ENCODE measurements at places on chromosomes 4 and X.

DNA sequence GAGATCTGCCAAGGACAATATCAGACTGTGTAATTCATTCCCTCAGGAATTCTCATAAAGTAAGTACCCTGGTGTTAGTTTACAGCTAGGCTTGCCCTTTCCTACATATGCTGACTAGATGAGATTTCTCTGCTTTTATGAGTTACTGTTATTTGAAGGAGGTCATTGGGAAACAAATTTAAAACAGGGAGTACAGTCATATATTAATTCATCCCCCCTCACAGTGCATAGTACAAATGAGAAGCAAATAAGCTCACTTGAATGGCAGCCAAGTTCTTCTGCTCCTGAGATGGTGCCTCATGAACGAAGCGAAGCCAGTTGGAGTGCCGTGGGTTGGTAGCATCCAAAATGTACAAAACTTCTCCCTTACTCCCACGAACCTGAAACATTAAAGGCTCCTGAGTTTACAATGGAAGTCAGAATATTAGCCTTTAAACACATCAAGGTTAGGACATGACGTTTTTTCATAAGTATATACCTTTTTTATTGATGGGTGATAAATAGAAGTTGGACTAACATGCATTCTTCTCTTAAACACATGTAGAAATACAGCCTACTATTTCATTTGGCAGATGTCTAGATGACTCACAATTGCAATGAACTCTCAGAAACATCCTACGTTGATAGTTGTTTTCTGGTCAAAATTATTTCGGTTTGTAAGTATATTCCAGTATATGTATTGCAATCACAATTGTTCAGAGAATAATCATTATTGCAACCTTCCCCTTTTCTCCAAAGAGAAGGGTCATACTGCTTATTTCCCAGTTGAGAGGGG, 69.2 kb downstream of the PRDM5 start:
- no peak overlapping the region for H3K27ac ChIP-seq
- no peak for DNase-seq
- H3K4me1 ChIP-seq: no peaks in the 10 kb centered on the region
- H3K27me3 ChIP-seq: no peaks in the 10 kb centered on the region
- no peak overlapping the region for H3K4me3 ChIP-seq

GRCh38 chrX:24369816-24370215, 9.4 kb downstream of the SUPT20HL1 start:
- H3K4me1 ChIP-seq: no peaks in the 10 kb centered on the region
- no peak overlapping the region for H3K27ac ChIP-seq
- no peak overlapping the region for H3K4me3 ChIP-seq
- H3K36me3 ChIP-seq: no peaks in the 10 kb centered on the region

- no peak overlapping the region for H3K4me3 ChIP-seq
- no peak overlapping the region for H3K27ac ChIP-seq
- no peaks in the 10 kb centered on the region for H3K36me3 ChIP-seq
Observed at GRCh38 chrX:118603981-118604380, 108.4 kb downstream of the DOCK11 start.

- no peaks in the 10 kb centered on the region for H3K27me3 ChIP-seq
- H3K4me1 ChIP-seq: peaks cover 17% of the 10 kb centered on the region
- H3K4me3 ChIP-seq: no peak overlapping the region
- H3K27ac ChIP-seq: no peak overlapping the region
- no peaks in the 10 kb centered on the region for H3K36me3 ChIP-seq
Observed at GRCh38 chr4:177737387-177737940, 295.2 kb upstream of the AGA start.

- H3K36me3 ChIP-seq: no peaks in the 10 kb centered on the region
- H3K4me1 ChIP-seq: peaks cover 18% of the 10 kb centered on the region
- no peak for DNase-seq
- peak overlapping the region; percentile 53 for H3K27ac ChIP-seq
- H3K27me3 ChIP-seq: no peaks in the 10 kb centered on the region
Observed at GRCh38 chr4:176794651-176795050, 1.9 kb upstream of the VEGFC start.

- H3K4me1 ChIP-seq: peaks cover 18% of the 10 kb centered on the region
- peak within 1 kb of the TSS; percentile 76 for H3K4me3 ChIP-seq
- no peak for DNase-seq
- peak within 1 kb of the TSS; percentile 36 for H3K27ac ChIP-seq
- no peaks in the 10 kb centered on the region for H3K36me3 ChIP-seq
Observed at GRCh38 chrX:119398974-119399771, at the start of gene SLC25A43. Gene SLC25A43, plus strand, starts transcription at chrX:119399336. Its CDS starts 68 bp downstream, at chrX:119399404.

DNA sequence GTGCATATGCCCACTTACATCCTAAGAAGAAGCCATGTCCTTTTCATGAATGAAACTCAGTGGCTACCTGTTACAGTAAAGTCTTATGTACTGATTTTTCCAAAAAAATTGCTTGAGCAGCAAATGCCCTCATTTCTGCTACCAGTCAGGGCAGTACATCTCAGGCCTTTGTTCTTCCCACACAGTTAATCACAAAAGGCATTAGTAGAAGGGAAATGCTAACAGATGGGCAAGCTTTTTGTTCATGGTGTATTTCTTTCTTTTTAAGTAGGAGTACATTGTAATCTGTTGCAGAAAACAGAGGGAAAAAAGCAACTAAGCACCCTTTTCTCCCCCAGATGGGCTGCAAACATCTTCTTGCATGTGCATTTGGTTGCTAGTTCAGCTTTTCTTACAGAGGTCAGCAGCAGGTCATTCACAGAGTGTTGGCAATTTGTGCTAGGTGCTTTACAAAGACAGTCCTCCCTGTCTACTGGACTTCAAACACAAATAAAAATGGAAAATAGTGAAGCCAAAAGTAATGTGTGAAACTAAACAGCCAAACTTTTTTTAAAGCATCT, 373.4 kb downstream of the PRDM5 start:
- no peak for DNase-seq
- H3K36me3 ChIP-seq: no peaks in the 10 kb centered on the region
- H3K27me3 ChIP-seq: no peaks in the 10 kb centered on the region
- no peak overlapping the region for H3K4me3 ChIP-seq
- no peak overlapping the region for H3K27ac ChIP-seq

- peaks cover 9% of the 10 kb centered on the region for H3K4me1 ChIP-seq
- H3K27me3 ChIP-seq: no peaks in the 10 kb centered on the region
- no peak overlapping the region for H3K27ac ChIP-seq
- no peak for DNase-seq
Observed at GRCh38 chr4:37732526-37733186, 46.5 kb upstream of the RELL1 start.

GRCh38 chr4:144572660-144573059, 73.3 kb upstream of the HHIP start:
- DNase-seq: no peak
- H3K27me3 ChIP-seq: no peaks in the 10 kb centered on the region
- H3K27ac ChIP-seq: no peak overlapping the region
- H3K4me1 ChIP-seq: no peaks in the 10 kb centered on the region
- no peak overlapping the region for H3K4me3 ChIP-seq

GRCh38 chr4:20378181-20378580, 126.5 kb downstream of the SLIT2 start:
- no peaks in the 10 kb centered on the region for H3K27me3 ChIP-seq
- H3K4me3 ChIP-seq: no peak overlapping the region
- no peaks in the 10 kb centered on the region for H3K4me1 ChIP-seq
- no peak for DNase-seq
- H3K27ac ChIP-seq: no peak overlapping the region

- H3K4me1 ChIP-seq: peaks cover 3% of the 10 kb centered on the region
- H3K4me3 ChIP-seq: no peak overlapping the region
- no peak overlapping the region for H3K27ac ChIP-seq
- H3K36me3 ChIP-seq: no peaks in the 10 kb centered on the region
Observed at GRCh38 chrX:152927858-152928760, 30.2 kb downstream of the ZNF185 start.

DNA sequence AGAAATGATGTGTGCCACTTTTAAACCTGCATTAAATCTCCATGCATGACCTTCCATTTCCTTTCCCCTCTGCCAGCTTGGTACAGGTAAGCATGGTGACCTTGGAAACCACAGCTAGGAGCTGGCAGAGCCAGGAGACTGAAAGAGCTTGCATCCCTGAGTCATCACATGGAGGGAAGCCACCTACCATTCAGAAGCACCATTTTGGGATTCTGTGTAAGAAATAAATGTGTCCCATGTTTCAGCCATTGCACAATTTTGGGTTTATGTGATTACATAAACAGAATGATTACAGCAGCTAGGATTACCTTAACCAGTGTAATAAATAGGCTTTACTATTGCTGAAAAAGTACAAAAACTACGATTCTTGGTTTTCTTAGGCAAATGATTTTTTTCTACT, 17.3 kb upstream of the CCDC149 start:
- H3K4me1 ChIP-seq: no peaks in the 10 kb centered on the region
- no peak overlapping the region for H3K4me3 ChIP-seq

GRCh38 chr4:64625438-64625837, 216.2 kb upstream of the TECRL start:
- no peak overlapping the region for H3K4me3 ChIP-seq
- H3K36me3 ChIP-seq: no peaks in the 10 kb centered on the region
- no peaks in the 10 kb centered on the region for H3K4me1 ChIP-seq
- H3K27me3 ChIP-seq: no peaks in the 10 kb centered on the region
- no peak for DNase-seq
- no peak overlapping the region for H3K27ac ChIP-seq

DNA sequence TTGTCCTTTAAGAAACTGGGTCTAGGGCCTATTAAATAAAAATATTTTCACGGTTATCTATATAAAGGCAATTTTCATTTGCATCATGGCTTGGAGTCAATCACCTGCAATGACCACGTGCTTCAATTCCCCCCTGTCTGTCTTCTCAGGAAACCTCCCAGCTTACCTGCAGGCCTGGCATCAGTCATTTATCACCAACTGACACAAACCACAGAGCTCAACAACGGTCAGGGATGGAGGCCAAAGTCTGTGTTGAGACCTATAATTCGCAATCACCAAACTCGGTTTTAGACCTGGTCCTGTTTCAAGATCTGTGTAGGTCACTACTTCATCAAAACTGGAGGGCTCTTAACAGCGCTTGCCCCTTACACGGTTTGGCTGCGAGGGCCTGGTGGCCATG, 1.9 kb downstream of the SLC9A7 start:
- H3K36me3 ChIP-seq: no peaks in the 10 kb centered on the region
- H3K27me3 ChIP-seq: no peaks in the 10 kb centered on the region
- H3K4me1 ChIP-seq: peaks cover 5% of the 10 kb centered on the region
- DNase-seq: no peak
- H3K27ac ChIP-seq: no peak overlapping the region
- no peak overlapping the region for H3K4me3 ChIP-seq

DNA sequence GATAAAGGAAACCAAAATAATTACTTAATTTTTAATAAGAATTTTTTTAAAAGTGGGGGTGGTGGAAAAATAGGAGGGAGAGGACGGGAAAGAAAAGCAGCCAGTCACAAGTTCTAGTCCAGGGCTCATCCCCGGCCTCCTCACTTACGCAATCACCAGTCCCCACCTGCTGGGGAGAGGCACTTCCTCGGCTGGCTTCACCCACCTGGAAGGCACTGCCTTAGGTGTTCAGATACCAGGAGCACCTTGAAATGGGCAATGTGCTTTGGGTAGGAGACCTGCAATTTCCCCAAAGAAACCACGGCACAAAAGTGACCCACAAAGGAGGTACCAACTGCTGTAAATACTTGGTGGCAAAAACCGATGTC, 23.8 kb downstream of the AFAP1 start:
- no peak for DNase-seq
- H3K27me3 ChIP-seq: no peaks in the 10 kb centered on the region
- H3K4me1 ChIP-seq: no peaks in the 10 kb centered on the region
- H3K27ac ChIP-seq: no peak overlapping the region
- no peak overlapping the region for H3K4me3 ChIP-seq

DNA sequence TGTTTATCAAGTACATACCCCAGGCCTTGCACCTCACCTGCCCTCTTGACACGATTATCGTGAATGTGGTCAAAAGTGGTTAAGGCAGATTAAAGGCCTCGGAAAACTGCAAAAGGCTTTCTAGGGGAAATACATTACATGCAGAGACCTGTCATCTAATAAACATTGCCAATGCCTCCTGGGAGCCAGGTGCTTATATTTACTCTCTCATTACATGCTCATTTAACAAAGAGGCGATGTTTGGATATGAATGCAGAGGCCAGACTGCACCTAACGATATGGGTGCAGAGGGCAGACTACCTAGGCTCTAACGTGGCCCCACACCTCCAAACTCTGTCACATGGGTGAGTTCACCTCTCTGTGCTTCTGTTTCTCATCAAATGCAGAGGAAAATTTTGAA, 14.5 kb downstream of the CRMP1 start:
- DNase-seq: no peak
- peaks cover 4% of the 10 kb centered on the region for H3K27me3 ChIP-seq
- H3K27ac ChIP-seq: no peak overlapping the region
- H3K4me1 ChIP-seq: no peaks in the 10 kb centered on the region
- H3K4me3 ChIP-seq: no peak overlapping the region

DNA sequence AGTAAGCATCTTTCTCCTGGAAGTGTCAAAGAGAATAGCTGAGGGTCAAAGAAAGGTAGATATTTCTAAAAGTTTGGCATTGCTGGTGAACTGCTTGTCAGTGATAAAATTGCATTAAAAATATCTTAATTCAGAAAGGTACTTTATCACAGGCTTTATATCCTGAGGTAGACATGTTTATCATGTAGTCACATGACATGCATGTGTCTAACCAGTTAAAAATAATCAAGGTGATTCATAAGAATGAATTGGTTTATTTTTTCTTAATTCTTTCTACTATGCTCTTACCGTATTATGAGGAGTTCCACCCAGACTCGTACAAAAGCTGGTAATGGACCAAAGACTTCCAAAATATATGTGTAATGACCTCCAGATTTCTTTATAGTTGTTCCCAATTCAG, 6.1 kb downstream of the SLC7A11 start:
- DNase-seq: no peak
- peak overlapping the region; percentile 86 for H3K27ac ChIP-seq
- H3K4me3 ChIP-seq: peak overlapping the region; percentile 9
- no peaks in the 10 kb centered on the region for H3K27me3 ChIP-seq

GRCh38 chrX:45756557-45756956, 555.9 kb upstream of the DIPK2B start:
- no peaks in the 10 kb centered on the region for H3K27me3 ChIP-seq
- H3K27ac ChIP-seq: peak overlapping the region; percentile 71
- no peak overlapping the region for H3K4me3 ChIP-seq
- peaks cover 94% of the 10 kb centered on the region for H3K4me1 ChIP-seq
- DNase-seq: no peak

DNA sequence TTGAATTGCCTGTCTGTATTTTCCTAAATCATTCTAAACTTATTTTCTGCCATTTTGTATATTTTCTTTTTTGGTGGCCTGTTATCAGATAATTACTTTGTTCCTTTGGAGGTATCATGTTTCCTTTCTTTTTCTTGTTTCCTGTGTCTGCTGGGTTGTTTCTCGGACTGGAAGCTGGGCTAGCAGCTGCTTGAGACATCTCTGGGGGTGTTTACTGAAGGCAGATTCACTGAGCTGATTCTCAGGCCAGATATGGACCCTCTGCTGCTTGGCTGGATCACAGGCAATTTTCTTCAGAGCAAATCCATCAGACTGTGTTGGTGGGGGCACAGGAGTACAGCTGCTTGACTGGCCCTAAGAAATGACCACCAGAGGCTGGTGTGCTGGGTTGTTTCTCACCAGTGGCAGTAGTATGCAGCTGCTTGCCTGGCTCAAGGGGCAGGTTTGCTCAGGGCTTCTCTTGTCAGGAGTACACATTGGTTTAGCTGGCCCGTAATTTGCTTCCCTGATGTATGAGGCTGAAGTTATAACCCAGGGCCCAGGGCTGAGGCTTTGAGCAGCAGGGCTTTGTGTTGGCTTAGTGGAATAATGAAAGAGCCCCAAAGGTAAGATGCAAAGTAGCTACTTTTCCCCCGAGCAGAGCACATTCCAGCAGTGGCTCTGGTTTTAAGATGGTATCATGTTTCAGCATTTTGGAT, 680.6 kb downstream of the TECRL start:
- no peaks in the 10 kb centered on the region for H3K27me3 ChIP-seq
- H3K4me1 ChIP-seq: no peaks in the 10 kb centered on the region
- DNase-seq: no peak
- no peaks in the 10 kb centered on the region for H3K36me3 ChIP-seq

All from keratinocyte (primary cell).